ENCODE measurements at places on chromosomes 1 and 21.

DNA sequence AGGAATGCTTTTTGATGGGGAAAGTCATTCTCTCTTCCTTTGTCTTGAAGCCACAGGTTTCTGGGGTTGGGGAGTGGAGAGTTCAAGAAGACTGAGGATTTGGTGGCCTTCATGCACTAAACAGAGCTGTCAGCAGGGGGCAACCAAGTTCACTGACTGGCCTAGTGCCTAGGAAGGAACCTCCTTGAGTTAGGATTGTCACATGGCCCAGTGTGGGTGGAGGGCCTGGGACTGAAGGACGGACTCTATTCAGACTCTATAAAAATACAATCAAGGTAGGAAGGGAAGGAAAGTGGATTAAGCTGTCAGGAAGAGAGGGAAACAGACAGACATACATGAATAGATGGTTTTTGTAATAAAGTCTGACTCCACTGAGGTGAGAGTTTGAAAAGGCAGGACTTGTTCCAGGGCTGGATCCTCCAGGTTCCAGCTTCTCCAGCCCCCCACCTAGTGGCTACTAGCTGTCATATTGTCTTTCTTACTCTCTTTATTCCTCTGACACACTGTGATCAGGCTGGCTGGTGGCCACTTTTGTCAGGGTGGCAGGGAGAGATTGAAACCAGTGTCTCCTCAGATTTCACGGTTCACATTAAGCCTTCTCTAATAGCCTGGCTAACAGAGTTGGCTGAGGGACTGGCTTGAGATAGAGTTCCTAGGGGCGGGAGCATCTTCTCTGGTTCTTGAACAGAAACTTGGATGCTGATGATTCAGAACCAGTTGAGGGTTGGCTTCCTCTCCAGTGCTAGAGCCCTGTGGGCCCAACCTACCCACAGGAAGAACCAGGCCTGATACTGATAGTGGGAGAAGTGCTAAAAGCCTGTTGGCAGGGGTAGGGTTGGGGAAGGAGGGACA is 4.1 kb upstream of the SH3BGRL3 start:
- DNase-seq, result no peak

DNA sequence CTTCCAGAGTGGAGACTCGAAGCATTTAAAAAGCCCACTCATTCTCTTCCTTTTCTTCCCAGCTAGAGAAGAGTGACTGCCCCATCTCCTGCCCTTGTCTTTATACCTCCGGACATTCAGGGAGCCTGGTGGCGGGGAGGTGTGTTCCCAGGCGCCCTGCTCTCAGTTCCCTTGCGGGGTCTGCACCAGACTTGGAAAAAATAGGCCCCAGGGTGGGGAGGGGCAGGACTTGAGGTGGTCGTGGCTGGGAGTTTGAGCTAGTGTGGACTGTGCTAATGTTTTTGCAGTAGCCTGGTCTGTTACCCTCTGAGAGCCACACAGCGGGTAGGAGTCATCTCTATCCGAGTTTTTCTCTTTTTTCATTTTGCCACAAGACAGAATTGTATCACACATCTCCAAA is 139.1 kb downstream of the PEX14 start:
- no peak for DNase-seq

DNA sequence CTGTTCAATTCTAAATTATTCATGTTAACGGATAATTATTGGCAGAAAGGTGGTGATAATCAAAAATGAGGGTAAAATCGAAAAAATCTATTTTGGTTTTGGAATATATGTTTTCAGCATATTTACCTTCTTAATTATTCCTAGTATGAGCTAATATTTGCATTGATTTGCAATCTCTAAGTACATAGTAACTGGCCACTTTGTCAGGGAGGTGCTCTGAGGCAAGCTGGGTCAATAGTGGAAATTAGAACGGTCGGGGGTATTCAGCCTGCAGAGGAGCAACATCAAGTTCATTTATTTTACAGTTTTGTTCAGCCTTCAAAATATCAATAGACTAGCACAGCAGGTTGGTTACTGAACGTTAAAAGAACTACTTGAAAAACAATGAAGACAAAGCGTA is 1.8 kb downstream of the OTUD7B start:
- no peak for DNase-seq

- DNase-seq, result no peak
Measured at GRCh38 chr1:97243973-97244560, 522.5 kb downstream of the PTBP2 start.

DNA sequence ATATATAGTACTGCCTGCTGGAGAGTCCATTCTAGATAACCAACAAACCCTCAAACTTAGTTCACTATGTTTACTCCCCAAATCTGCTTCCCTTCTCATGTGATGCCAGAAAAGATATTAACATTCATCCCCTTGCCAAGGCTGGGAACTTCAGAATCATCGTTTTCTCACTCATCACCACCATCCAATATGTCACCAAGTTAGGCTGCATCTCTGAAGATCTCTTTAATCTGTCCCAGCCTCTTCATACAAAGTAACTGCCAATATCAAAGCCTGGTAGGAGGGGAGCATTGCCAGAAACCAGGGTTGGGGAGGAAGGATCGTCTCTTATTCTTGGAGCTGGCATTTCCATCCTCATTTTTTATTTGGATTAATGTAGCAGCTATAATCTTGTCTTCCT is 71.6 kb downstream of the XCL2 start:
- no peak for DNase-seq

All from cortex of kidney (tissue), 1 donor.